ENCODE measurements at places on chromosomes 6 and 20.

DNA sequence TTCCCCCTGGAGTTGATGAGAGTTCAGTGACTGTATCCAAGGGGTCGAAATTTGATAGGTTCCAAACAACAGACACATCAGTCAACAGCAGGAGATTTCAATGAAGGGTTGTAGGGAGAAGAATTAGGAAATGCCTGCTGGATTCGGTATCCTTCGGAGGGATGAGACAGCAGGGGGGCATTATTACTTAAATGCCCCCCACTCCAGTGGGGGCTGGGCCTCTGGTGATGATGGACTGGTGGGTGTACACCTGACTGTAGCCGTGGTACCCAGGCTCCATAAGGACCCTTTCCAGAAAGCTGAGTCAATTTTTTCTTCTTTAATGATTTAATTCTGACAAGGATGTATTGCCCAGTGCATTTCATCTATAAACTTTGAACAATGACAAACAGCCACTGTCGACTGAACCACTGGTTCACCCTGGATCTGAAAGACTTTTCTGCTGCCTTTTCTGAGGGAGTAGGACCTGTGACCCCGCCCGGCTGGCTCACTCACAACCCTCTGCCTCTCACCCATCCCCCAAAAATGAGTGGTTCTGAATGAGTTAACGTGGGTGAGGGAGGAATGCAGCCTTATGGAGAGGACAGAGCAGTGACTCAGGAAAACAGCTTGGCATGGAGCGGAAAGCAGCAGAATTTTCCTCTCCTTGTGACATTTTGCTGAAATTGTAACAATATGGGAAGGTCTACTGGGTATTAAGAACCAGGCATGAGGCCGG lies 41.0 kb downstream of the ZMYND8 start:
- no peak for DNase-seq

- DNase-seq: no peak
Observed at GRCh38 chr6:148140772-148141557, 201.7 kb upstream of the SASH1 start.

DNA sequence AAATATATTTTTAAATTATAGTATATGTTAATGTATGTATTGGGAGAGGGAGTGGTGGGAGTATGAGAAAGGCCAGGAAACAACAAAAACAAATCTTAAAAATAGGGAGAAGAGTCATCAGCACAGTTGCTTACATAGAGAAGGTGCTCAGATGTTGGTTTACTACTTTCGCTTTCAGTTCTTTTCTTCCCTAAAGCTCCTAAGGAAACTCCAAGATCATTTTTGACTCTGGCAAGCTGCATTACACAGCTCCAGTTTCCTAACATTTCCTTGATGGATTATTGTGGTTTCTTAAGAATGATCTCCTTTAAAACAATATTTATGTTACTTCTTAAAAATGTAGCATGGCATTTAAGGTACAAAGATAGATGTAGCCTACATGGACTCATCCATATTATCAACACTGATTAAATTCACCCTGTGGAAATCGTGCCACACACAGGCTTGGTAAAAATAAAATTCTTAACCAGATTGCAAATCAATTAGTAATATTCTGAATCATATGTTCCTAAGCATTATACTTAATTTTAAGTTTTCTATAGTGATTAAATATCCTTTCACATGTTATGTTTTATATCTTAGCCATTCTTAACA lies 118.0 kb upstream of the MAN1A1 start:
- no peak for DNase-seq

- DNase-seq: no peak
Observed at GRCh38 chr6:75147512-75147911, 58.3 kb downstream of the COL12A1 start.

- no peak for DNase-seq
Observed at GRCh38 chr6:38508286-38508685, 131.4 kb downstream of the BTBD9 start.

- DNase-seq: no peak
Observed at GRCh38 chr6:27806981-27807440, 105.2 kb downstream of the OR2B2 start.

DNA sequence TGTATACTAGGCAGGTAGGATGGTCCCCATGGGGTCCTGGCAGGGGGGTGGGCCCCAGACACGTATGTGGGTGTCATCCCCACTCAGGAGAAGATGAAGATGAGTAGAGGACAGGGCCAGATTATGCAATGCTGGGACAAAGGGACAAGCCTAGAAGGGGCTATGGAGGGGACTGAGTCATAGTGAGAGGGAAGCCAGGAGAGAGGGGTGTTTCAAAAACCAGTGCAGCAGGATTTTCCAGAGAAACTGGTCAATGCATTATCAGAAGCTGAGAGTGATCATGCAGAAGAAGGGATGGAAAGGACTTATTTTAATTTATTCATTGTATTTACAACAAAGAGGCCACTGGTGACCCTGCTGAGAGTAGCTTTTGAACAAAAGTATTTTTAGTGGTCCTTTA lies 74.0 kb downstream of the PPP1R3G start:
- no peak for DNase-seq

- no peak for DNase-seq
Observed at GRCh38 chr20:48395816-48396546, 431.8 kb downstream of the PREX1 start.

GRCh38 chr6:138689849-138690248 lies 83.7 kb upstream of the CCDC28A start:
- no peak for DNase-seq

GRCh38 chr6:25542984-25543910 lies 108.8 kb upstream of the SCGN start:
- no peak for DNase-seq

GRCh38 chr6:166307082-166308032 lies 835 bp downstream of the PRR18 start:
- peak; percentile 60 for DNase-seq

DNA sequence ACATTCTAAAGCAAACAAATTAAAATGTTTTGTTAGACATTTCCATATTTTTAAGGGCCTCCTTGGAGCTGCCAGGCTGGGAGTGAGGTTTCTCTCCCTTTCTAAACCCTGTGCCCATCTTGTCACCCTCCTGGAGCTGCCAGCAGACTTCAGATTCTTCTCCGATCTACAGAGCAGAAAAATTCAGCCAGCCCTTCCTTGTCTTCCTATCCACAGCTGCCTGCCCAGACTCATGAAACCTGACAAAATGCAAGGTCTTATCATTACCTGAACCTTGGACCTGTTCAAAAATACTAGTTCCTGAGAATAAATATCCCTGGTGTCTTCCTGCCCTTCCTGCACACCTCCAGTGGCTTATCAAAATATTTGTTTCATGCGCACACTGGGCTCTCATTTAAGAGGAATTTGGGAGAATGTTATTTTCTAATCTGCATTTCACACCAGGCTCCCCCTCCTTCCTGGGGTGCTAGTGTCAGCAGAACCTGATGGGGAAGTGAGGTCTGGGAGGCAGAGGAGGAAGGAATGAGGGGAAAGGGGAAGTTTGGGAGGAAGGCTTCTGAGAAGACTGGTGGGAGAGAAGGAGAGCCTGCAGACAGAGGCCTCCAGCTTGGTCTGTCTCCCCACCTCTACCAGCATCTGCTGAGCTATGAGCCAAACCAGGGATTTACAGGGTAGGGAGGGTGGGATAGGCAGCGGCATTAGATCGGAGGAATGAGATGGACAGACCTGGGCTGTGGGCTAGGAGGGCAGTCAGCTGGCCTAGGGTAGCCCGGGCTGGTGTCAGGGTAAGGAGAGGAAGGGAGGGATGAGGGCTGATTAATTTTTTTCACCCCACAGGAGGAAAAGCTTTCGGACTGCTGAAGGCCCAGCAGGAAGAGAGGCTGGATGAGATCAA lies at the start of gene AIF1:
TSS of gene AIF1 (plus strand) at position 551 of the 895 bp plus-strand sequence. CDS start at position 647, 96 bp downstream.
- no peak for DNase-seq

DNA sequence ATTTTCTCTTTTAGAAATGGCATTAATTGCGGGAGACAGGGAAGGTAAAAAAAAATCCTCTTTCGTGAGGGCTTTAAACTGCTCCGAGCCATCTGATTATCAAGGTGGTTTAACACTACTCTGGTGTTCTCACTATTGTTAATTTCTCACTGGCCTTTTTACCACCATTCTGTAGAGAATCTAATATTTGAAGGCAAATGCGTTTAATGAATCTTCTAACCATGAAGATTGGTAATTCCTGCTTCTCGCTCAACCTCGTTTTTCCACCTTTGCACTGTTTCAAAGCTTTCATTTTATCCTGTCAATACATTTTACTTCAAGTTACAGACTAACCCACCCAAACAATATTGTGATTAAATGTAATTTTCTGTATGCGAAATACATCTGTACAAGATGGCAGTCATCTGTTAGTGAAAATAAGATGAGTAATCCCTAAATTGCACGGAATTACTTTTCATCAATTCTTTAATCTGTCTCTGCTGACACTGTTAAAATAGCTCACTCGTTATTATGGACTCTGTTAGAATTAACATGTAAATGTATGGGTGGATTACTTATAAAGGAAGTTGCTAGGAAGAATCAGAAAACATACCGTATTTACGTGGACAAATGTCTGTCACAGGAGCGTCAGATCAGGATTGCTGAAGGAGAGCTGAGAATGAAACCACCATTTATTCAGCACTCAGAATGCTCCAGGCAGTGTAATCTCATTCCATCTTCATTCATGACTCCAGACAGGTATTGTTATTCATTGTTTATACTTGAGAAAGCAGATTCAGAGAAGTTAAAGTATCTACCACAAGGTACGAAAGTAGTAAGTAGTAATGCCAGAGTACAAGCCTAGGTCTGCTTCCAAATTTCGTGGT lies 1.1 kb upstream of the LCA5 start:
- DNase-seq: peak; percentile 19

GRCh38 chr6:67679566-67680296 lies 955.4 kb upstream of the ADGRB3 start:
- DNase-seq: no peak

DNA sequence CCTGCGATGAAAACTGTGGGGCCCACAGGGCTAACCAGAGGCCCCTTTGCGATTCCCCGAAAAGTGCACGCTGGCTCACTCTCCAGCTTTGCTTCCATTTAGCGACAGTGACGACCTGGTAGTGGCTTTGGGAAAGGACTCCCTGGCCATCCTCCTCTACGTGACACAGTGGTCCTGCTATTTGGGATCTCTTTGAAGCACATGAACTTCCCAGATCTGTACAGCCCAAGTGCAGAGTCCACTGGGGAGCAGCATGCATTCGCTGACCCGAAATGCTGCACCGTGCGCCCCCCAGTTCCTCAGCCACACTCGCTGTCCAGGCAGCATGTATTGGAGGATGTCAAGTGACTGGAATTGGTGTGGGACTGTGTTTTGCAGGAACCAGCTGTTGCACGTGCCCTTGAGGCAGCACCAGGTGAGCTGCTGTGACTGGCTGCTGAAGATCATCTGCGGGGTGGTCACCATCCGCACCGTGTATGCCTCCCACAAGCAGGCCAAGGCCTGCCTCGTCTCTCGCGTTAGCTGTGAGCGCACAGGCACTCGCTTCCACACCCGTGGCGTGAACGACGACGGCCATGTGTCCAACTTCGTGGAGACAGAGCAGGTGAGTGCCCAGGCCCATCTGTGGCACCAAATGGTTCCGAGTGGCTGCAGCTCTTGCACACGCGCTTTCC lies 51.6 kb downstream of the SYNJ2 start:
- DNase-seq: no peak

DNA sequence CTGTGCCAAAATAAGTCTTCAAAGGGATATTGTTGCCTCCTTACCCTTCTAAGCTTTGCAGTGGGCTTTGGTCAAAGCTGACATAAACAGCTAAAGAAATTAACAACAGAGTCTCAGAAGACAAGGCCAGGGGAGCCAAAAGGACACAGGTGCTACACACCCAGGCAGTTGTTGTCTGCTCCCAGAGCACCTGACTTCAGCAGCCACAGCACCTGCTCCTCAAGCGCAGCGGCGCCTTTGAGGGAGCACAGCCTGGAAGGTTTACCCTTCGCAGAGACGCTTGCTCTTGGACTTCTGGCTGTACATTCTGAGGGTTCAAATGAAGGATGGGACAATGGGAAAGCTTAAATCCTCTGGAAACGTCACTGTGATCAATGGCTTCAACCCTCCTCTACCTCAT lies 16.6 kb downstream of the B4GALT5 start:
- peak; percentile 32 for DNase-seq

DNA sequence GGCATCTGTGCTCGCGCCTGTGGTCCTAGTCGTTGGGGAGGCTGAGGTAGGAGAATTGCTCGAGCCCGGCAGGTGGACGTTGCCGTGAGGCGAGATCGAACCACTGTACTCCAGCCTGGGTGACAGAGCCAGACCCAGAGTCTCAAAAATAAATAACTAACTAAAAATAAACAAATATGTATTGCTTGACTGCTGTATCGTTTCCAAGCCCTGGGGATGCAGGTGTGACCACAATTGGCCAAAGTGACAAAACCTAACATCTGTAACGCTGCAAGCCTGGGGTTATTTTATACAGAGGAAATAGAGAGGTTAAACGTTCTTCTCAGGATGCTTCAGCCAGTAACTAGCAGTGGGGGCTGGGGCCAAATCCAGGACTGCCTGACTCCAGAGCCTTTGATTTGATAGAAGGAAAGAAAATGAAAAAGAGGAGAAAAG lies 1.9 kb upstream of the SRSF3 start:
- DNase-seq: no peak

GRCh38 chr6:169521825-169522224 lies 180.0 kb downstream of the WDR27 start:
- no peak for DNase-seq

GRCh38 chr6:36731622-36732310 lies 34.1 kb downstream of the RAB44 start:
- no peak for DNase-seq

GRCh38 chr20:51616060-51616459 lies 73.5 kb upstream of the NFATC2 start:
- no peak for DNase-seq

DNA sequence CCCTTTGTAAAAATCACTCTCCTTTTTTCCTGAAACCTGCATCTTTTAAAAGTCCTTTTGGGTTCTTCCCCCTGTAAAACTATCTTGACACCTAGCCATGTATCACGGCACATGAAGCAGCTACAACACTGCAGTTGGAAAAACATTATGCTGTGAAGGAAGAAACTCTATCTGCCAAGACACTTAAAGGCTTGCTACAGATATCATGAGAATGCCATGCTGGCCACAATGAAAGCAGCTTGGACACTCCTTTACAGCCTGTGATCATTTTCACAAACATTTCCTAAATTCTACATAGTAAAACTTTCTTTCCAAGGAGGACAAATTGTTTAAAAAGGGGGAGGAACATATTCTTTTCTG lies 31.8 kb downstream of the CNKSR3 start:
- no peak for DNase-seq

- no peak for DNase-seq
Observed at GRCh38 chr6:72132427-72132826, 246.1 kb downstream of the RIMS1 start.

- DNase-seq: no peak
Observed at GRCh38 chr6:138996524-138996923, 8.5 kb upstream of the REPS1 start.

Measured in NCI-H774 (cell line).